Activated CD4-positive, alpha-beta T cell treated with anti-CD3 and anti-CD28 coated beads for 36 hours (primary cell): ENCODE measurements at places on chromosomes 12 and 14. TPM values are rescaled to one million over a fixed set of nuclear protein-coding genes. Genes with fewer than 3 reads are reported as not detected.
A peak's percentile ranks its signal among the peaks of the same experiment; 100 is the strongest.

GRCh38 chr12:6820166-6820565 lies 1.5 kb upstream of the GPR162 start:
- peaks cover 31% of the 10 kb centered on the region for H3K36me3 ChIP-seq
- H3K4me3 ChIP-seq = no peak overlapping the region
- peaks cover 17% of the 10 kb centered on the region for H3K4me1 ChIP-seq
- no peak for DNase-seq

- H3K27ac ChIP-seq = no peak overlapping the region
- H3K27me3 ChIP-seq = no peaks in the 10 kb centered on the region
- no peak for DNase-seq
- no peak overlapping the region for H3K4me3 ChIP-seq
- H3K4me1 ChIP-seq = peaks cover 11% of the 10 kb centered on the region
- H3K36me3 ChIP-seq = peaks cover 68% of the 10 kb centered on the region
Observed at GRCh38 chr12:53480491-53481442, 18.5 kb downstream of the MAP3K12 start.

- peaks cover 3% of the 10 kb centered on the region for H3K27me3 ChIP-seq
- H3K4me3 ChIP-seq = no peak overlapping the region
- H3K4me1 ChIP-seq = no peaks in the 10 kb centered on the region
- H3K36me3 ChIP-seq = no peaks in the 10 kb centered on the region
Observed at GRCh38 chr14:104950021-104950420, 25.3 kb downstream of the PLD4 start.

- no peak overlapping the region for H3K4me3 ChIP-seq
- H3K36me3 ChIP-seq = peaks cover 14% of the 10 kb centered on the region
- H3K27me3 ChIP-seq = no peaks in the 10 kb centered on the region
- no peak overlapping the region for H3K27ac ChIP-seq
- DNase-seq = no peak
Observed at GRCh38 chr12:116727261-116727660, 10.6 kb downstream of the SPRING1 start.

DNA sequence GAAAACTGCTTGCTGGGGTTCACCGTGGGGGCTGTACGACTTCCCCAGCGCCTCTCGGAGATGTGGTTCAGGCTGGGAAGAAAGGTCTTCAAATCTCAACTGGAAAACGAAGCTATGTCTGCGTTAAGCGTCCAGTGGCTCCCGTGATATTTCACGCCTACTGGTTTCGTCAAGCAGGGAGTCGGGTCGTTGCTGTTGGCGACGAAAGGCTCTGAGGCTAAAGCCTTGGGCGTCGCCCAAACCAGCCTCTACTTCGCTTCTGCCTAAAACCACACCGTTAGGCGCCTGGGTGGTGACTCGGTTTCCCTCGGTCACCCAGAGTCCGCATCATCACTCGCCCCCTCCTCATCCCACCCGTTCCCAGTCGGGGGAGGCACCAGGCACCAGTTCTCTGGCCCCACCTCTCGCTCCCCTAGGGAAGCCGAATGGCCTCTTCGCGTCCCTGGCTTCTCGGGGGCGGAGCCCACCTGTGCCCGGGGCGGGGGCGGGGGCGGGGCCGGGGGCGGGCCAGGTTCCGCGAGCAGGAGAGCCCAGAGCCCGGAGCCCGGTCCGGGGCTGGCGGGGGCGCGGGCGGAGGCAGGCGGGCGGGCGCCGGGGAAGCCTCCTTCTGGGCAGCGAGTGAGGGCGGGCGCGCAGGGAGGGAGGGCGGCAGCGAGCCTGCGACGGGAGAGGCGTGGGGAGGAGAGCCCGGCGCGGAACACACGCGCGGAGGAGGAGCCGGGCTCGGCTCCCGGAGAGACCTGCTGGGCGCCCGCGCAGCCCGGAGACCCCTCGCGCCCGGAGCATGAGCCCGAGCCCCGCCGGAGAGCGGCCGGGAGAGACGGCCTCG lies at the start of gene B4GALNT3:
TSS of gene B4GALNT3 (plus strand) at position 510 of the 829 bp plus-strand sequence. CDS start 438 bp downstream, outside the sequence.
- H3K27ac ChIP-seq = no peak within 1 kb of the TSS
- peaks cover 15% of the 10 kb centered on the region for H3K4me1 ChIP-seq
- no peaks in the 10 kb centered on the region for H3K36me3 ChIP-seq
- peak; percentile 63 for DNase-seq
- peak within 1 kb of the TSS; percentile 74 for H3K4me3 ChIP-seq

GRCh38 chr12:117854339-117855012 lies 114.3 kb downstream of the KSR2 start:
- peaks cover 2% of the 10 kb centered on the region for H3K4me1 ChIP-seq
- H3K27me3 ChIP-seq = peaks cover 4% of the 10 kb centered on the region
- DNase-seq = peak; percentile 74
- H3K36me3 ChIP-seq = peaks cover 4% of the 10 kb centered on the region
- H3K4me3 ChIP-seq = no peak overlapping the region

The OR6C75 gene
- not detected for total RNA-seq

The CELA1 gene
- not detected for total RNA-seq

The DPF3 gene
- total RNA-seq = 0.39 TPM

The SLC38A2 gene
- total RNA-seq = 211 TPM

The KRT6C gene
- not detected for total RNA-seq

GRCh38 chr14:88209273-88209672 lies 113.8 kb downstream of the KCNK10 start:
- no peak for DNase-seq
- H3K4me1 ChIP-seq = no peaks in the 10 kb centered on the region
- H3K27me3 ChIP-seq = peaks cover 23% of the 10 kb centered on the region
- no peak overlapping the region for H3K27ac ChIP-seq

- H3K36me3 ChIP-seq = peaks cover 5% of the 10 kb centered on the region
- no peak overlapping the region for H3K4me3 ChIP-seq
- H3K27ac ChIP-seq = no peak overlapping the region
- DNase-seq = no peak
- peaks cover 7% of the 10 kb centered on the region for H3K27me3 ChIP-seq
Observed at GRCh38 chr12:67111182-67111581, 158.0 kb upstream of the CAND1 start.

The MANSC4 gene
- total RNA-seq = not detected

The PPP4R3A gene
- total RNA-seq = 105 TPM

The PLXNC1 gene
- 5.3 TPM for total RNA-seq

- H3K4me3 ChIP-seq = no peak overlapping the region
- no peak for DNase-seq
- peaks cover 6% of the 10 kb centered on the region for H3K4me1 ChIP-seq
- no peaks in the 10 kb centered on the region for H3K27me3 ChIP-seq
Observed at GRCh38 chr12:3253682-3254275, 176.6 kb downstream of the TSPAN9 start.

DNA sequence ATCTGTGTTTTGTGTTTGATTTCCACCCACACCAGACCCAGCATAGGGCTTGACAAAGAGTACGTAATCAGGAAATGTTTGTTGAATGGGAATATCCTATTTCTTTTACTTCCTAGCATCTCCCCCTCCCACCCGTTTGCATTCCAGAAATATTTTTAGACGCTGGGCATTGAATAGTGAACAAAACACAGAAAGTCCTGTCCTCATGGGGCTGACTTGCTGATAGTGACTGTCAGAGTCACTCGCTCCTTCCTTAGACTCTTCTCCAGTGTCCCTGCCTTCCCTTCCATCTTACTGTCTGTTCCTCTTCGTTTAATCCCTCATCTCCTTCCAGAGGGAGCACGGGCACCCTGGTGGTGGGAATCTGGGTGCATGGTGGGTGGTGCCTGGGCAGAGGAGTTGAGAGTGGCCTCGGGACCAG lies 53.6 kb downstream of the SLC25A47 start:
- peak overlapping the region; percentile 98 for H3K27ac ChIP-seq
- peaks cover 33% of the 10 kb centered on the region for H3K4me1 ChIP-seq
- H3K27me3 ChIP-seq = no peaks in the 10 kb centered on the region
- H3K36me3 ChIP-seq = peaks cover 41% of the 10 kb centered on the region

GRCh38 chr14:75928690-75929181 lies 53.1 kb downstream of the TGFB3 start:
- DNase-seq = no peak
- no peak overlapping the region for H3K27ac ChIP-seq
- peaks cover 2% of the 10 kb centered on the region for H3K36me3 ChIP-seq
- H3K4me3 ChIP-seq = no peak overlapping the region
- H3K27me3 ChIP-seq = no peaks in the 10 kb centered on the region
- no peaks in the 10 kb centered on the region for H3K4me1 ChIP-seq

DNA sequence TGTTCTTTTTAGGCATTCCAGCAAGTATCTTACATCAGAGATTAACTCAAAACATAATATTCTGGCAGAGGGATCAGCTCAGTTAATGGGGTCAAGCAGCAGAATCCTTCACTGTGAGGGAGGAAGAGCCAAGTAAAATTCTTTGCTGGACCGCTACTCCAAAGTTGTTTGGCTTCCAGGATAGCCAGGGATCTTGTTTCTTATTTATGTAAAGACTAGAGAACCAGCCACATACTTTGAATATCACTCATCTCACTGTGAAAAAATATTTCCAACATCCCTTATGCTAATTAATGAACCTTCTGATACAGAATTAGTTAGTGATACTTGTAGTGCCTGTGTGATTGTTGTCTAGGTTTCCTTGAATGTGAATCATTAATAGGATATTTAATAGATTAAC lies 94.2 kb downstream of the PLEKHA5 start:
- no peak for DNase-seq
- H3K4me1 ChIP-seq = peaks cover 2% of the 10 kb centered on the region
- H3K27me3 ChIP-seq = no peaks in the 10 kb centered on the region
- no peak overlapping the region for H3K27ac ChIP-seq

DNA sequence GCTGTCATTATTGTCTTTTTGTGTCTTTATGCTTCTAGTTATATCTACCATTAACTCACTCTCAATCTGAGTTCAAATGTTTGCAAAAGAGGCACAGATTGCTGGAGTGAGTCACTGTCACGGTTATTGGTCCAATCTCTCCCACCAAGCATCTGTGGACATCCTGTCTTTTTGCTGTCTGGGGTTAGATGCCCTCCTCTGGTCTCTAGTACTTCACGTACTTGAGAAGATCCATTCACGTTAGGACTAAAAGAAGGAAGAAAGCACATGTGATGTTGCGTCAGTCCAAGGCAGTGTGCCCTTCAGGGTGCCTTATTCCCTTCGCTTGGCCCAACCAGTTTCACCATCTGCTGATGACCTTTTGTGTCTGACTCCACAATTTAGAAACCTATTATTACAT lies 72.3 kb upstream of the STXBP6 start:
- H3K36me3 ChIP-seq = no peaks in the 10 kb centered on the region
- no peak overlapping the region for H3K27ac ChIP-seq
- no peaks in the 10 kb centered on the region for H3K4me1 ChIP-seq
- peaks cover 4% of the 10 kb centered on the region for H3K27me3 ChIP-seq

DNA sequence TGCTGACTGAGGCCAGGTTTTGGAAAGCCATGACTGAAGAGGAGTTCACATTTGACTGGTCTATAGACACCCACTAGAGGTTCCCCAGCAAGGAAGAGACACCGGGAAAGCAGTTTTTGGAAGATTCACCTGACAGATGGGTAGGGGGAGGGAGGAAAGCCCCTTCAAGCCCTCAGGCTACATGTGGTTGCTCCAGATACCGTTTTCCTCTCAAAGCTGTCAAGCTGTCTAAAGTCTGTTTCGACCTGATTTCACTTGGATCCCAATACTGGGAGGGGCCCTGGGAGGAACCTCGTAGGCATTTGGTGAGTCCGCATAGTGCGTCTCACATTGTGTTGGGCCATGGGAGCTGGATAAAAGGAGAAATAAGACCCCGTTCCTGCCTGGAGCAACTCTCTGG lies 1.7 kb upstream of the LRP1 start:
- H3K36me3 ChIP-seq = peaks cover 5% of the 10 kb centered on the region
- no peak for DNase-seq

DNA sequence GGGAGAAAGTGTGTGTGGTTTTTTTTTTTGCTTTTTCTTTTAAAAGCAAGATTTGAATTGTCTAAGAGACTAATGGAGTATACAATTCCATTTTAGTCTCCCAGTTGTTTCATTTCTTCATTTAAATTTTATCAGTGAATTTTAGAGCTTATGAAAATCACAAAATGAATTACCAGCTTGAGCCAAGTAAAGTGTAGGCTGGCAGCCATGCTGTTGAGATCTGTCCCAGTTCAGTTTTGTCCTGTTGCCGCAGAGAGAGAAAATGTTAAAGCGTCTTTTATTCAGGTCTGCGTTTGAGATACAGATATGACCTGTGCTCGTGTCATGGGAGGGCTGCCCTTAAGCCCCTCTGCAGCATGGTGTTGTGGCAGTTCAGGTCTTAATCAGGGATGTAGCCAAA lies 256.5 kb downstream of the IPO8 start:
- H3K36me3 ChIP-seq = no peaks in the 10 kb centered on the region
- H3K4me3 ChIP-seq = no peak overlapping the region
- peaks cover 3% of the 10 kb centered on the region for H3K27me3 ChIP-seq
- no peak overlapping the region for H3K27ac ChIP-seq
- DNase-seq = no peak

The NYNRIN gene
- 0.07 TPM for total RNA-seq

GRCh38 chr12:107134558-107134957 lies 41.2 kb upstream of the CRY1 start:
- H3K4me1 ChIP-seq = no peaks in the 10 kb centered on the region
- H3K36me3 ChIP-seq = no peaks in the 10 kb centered on the region
- DNase-seq = peak; percentile 68
- H3K4me3 ChIP-seq = no peak overlapping the region

- H3K36me3 ChIP-seq = no peaks in the 10 kb centered on the region
- no peaks in the 10 kb centered on the region for H3K4me1 ChIP-seq
- no peak overlapping the region for H3K4me3 ChIP-seq
Observed at GRCh38 chr12:99706736-99707473, 59.4 kb downstream of the GARIN6 start.

- no peaks in the 10 kb centered on the region for H3K27me3 ChIP-seq
- no peak for DNase-seq
- no peak overlapping the region for H3K27ac ChIP-seq
Observed at GRCh38 chr14:64954491-64955240, 12.1 kb upstream of the GPX2 start.

- H3K27ac ChIP-seq = no peak overlapping the region
- no peaks in the 10 kb centered on the region for H3K36me3 ChIP-seq
- no peaks in the 10 kb centered on the region for H3K4me1 ChIP-seq
- H3K27me3 ChIP-seq = peaks cover 2% of the 10 kb centered on the region
Observed at GRCh38 chr12:25115677-25116076, 79.3 kb downstream of the DNAI7 start.

The CDK17 gene
- 38.0 TPM for total RNA-seq

- DNase-seq = peak; percentile 79
- H3K27ac ChIP-seq = no peak overlapping the region
- H3K4me1 ChIP-seq = peaks cover 15% of the 10 kb centered on the region
- H3K27me3 ChIP-seq = peaks cover 64% of the 10 kb centered on the region
- no peaks in the 10 kb centered on the region for H3K36me3 ChIP-seq
- H3K4me3 ChIP-seq = no peak overlapping the region
Observed at GRCh38 chr14:77139540-77140358, 1.8 kb downstream of the ZDHHC22 start.

DNA sequence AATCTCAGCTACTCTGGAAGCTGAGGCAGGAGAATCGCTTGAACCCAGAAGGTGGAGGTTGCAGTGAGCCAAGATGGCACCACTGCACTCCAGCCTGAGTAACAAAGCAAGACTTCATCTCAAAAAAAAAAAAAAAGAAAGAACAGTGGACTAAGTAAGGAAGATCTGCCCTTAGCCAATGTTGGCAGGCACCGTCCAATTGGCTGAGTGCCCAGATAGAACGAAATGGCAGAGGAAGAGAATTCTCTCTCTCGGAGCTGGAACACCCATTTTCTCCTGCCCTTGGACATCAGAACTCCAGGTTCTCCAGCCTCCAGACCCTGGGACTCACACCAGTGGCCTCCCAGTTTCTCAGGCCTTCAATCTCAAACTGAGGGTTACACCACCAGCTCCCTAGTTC lies 49.9 kb downstream of the ESR2 start:
- H3K27ac ChIP-seq = no peak overlapping the region
- no peaks in the 10 kb centered on the region for H3K4me1 ChIP-seq
- no peaks in the 10 kb centered on the region for H3K36me3 ChIP-seq
- H3K27me3 ChIP-seq = peaks cover 13% of the 10 kb centered on the region
- DNase-seq = no peak

The GPD1 gene
- total RNA-seq = 0.25 TPM

The SDS gene
- not detected for total RNA-seq

- H3K27ac ChIP-seq = no peak overlapping the region
- no peak for DNase-seq
- no peaks in the 10 kb centered on the region for H3K27me3 ChIP-seq
- no peaks in the 10 kb centered on the region for H3K36me3 ChIP-seq
- no peaks in the 10 kb centered on the region for H3K4me1 ChIP-seq
Observed at GRCh38 chr12:104971306-104971705, 13.2 kb upstream of the SLC41A2 start.
